ENCODE measurements at places on chromosomes 3 and 15.

GRCh38 chr15:54082836-54083492 is 104.7 kb downstream of the UNC13C start:
- no peak for DNase-seq

DNA sequence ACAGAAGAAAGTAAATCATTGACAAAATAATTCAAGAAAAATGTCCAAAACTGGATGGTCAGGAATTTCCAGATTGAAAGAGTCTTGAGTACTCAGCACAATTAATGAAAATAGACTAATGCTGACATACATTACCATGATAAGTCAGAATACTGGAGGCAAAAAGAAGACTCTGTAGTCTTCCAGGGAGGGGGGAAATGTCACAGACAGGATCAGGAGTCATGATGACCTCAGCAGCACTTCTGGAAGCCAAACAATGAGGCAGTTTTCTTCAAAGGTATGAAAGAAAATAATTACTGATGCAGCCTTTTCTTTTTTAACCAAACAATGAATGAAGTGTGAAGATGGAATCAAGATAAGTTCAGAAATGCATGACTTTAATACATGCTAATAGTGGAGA is 30.1 kb upstream of the SLC22A13 start:
- no peak for DNase-seq

- DNase-seq: no peak
These were observed 439.1 kb downstream of the SHQ1 start for GRCh38 chr3:72408983-72409779.

- DNase-seq: no peak
These were observed 160.5 kb upstream of the NR2E3 start for GRCh38 chr15:71649894-71650293.

DNA sequence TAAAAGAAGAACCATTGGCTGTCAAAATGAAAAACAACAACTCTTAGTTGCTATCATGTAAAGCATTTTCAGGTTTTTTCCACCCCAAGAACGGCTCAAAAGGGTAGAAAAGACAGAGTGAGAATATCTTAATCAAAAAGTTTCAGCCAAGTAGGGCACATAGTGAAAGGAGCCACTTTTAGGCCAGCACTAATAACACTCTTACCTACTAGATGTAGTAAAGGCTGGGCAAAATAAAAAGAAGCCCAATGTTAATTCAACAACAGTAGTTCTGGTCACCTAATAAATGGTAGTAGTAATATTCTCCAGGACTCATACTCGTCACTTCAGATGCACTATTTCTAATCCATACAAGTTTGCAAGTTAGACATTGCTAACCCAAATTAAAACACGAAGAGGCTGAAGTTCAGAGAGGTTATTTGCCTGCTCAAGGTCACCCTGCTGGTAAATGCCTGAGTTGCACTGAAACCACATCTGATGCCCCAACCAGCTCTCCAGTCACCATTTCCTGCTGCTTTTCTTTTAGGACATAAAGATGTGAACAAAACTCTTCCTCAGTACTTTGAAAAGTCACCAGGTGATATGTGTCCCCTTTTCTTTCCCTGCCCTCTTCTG is 7.5 kb downstream of the GOLIM4 start:
- no peak for DNase-seq

GRCh38 chr3:18968120-18968519 is 180.2 kb upstream of the KCNH8 start:
- no peak for DNase-seq

DNA sequence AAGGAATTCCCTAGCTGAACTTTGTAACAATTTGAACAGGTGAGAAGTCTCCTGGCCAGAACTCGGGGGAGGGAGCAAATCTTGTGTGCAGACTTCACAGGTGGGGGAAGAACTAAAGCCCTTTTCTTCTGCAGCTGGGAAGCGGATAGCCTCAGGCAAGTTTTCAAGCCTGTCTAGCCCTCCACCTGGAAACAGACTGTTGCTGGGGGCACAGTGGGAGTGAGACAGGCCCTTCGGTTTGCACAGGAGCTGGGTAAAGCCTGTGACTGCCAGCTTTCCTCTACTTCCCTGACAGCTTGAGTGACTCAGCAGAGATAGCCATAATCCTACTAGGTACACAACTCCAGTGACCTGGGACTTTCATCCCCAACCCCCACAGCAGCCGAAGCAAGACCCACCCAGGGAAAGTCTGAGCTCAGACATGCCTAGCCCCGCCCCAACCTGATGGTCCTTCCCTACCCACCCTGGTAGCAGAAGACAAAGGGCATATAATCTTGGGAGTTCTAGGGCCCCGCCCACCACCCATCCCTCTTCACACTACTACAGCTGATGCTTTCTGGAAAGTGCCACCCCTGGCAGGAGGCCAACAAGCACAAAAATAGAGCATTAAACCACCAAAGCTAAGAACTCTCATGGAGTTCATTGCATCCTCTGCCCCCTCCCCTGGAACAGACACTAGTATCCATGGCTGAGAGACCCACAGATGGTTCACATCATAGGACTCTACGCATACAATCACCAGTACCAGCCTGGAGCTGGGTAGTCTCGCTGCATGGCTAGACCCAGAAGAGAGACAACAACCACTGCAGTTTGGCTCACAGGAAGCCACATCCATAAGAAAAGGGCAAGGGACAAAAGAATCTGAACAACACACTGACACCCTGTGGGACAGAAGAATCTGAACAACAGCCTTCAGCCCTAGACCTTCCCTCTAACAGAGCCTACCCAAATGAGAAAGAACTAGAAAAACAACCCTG is 479.0 kb downstream of the RAP2B start:
- DNase-seq: no peak

DNA sequence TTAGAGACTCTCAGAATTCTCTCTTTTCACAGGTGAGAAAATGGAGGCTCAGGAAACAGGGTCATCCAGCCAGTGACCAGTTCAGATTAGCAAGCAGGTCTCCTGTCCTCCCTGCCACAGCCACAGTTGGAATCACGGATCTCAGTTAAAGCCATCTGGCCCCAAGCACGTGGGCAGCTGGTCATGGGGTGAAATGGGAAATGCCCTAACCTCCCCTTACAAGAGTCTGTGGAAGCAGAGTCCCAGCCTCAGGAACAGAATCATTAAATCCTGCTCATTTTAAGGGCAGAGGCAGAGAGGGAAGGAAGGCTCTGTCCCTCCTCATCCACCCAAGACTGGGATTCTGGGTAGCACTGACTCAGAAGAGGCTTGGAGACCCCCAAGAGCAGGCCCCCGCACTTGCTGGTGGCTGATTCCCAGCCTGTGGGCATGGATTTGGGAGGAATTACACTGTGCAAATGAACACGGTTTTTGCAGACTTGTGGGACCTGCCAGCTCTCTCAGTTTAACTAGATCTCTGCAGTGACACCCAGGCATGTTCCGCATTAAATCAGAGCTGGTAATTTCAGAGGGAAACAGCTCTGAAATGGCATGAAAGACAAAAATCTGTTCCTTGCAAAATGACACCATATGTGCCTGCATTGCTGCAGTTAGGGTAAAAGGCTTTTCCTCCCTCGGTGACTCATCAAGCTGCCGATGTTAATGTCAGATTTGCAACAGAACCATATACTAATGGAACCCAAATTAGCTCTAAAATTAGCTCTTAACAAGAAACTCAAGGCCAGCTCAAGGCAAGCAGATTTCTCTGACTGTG is 89.0 kb downstream of the BDH1 start:
- DNase-seq: peak; percentile 47

- no peak for DNase-seq
These were observed 7.6 kb downstream of the CHSY1 start for GRCh38 chr15:101244036-101244781.

GRCh38 chr3:13498354-13499060 is 18.4 kb downstream of the HDAC11 start:
- no peak for DNase-seq

GRCh38 chr15:66715720-66716655 is 14.0 kb downstream of the SMAD6 start:
- DNase-seq: no peak

GRCh38 chr15:59694779-59695178 is 5.7 kb upstream of the BNIP2 start:
- DNase-seq: no peak

- no peak for DNase-seq
These were observed 34.5 kb upstream of the NR1I2 start for GRCh38 chr3:119747357-119747756.

GRCh38 chr3:40617084-40617483 is 92.3 kb downstream of the ZNF621 start:
- DNase-seq: no peak

DNA sequence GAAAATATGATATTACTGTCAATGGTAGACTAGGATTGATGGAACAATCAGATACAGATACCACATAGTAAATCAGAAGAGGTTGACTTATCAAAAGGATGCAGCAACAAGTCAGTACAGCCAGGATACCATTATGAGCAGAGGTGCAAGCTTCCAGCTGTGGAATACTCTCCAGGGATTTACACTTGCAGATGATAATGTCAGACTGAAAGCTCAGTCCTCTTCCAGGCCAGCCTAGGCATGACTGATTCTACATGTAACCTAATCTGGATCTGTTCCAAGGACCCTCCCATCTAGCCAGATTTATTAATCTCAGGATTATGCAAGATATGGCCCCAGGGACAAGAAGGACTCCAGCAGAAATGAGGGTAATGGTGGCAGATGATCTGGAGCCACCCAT is 8.2 kb downstream of the FILIP1L start:
- DNase-seq: no peak

GRCh38 chr3:193744048-193744821 is 151.2 kb downstream of the OPA1 start:
- DNase-seq: no peak

DNA sequence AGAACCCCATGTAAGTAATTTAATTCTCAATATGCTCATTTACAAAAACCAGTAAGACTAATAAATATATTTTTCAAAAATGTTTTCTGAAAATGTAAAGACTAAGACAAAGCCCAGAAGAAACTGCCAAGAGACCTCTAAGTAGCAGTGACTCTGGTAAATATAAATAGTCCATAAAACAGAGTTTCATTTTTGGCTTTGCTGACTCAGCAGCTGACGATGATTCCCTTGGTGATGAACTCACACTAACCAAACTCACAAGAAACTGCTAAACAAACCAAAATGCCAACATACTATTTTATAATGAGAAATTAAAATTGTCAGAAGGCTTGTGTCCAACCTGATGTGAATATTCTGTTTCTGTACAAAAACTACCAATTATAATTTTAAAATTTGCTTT is 31.5 kb upstream of the IMPG2 start:
- no peak for DNase-seq

DNA sequence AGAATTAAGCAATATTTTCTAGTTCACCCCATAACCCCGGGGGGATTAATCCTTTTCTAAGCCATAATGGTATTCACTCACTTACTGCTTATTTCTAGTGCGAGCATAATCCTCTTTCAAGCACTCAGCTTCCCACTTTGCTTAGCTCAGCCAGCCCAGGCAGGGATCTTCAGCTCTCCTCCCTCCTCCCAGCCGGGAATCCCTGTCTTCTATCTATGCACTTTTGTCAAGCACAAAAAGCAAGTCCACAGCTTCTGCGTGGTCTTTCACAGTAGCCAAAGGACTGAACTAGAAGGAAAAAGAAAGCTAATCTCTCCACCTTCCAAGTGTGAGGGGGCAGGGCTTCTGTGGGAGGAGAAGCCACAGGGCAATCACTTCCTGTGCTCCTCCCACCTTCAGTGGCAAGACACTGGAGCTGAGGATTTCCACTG is 62.8 kb downstream of the PEX5L start:
- no peak for DNase-seq

DNA sequence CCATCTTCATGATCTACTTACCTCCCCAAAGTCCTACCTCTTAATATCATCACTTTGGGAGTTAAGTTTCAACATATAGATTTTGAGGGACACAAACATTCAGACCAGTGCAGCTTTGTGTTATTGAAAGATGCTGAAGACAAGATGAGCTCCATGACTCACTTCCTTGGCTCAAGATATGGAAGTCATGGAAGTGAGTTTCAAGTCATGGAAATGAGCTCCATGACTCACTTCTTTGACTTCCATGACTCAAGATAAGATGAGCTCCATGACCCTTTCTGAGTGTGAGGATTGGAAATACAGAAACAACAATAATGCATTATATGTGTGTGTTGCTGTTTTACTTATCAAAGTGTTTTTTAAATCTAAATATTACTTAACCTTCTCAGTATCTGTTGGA is 170.2 kb upstream of the TPRG1 start:
- DNase-seq: peak; percentile 64

- no peak for DNase-seq
These were observed 294.8 kb downstream of the MCTP2 start for GRCh38 chr15:94526071-94526689.

DNA sequence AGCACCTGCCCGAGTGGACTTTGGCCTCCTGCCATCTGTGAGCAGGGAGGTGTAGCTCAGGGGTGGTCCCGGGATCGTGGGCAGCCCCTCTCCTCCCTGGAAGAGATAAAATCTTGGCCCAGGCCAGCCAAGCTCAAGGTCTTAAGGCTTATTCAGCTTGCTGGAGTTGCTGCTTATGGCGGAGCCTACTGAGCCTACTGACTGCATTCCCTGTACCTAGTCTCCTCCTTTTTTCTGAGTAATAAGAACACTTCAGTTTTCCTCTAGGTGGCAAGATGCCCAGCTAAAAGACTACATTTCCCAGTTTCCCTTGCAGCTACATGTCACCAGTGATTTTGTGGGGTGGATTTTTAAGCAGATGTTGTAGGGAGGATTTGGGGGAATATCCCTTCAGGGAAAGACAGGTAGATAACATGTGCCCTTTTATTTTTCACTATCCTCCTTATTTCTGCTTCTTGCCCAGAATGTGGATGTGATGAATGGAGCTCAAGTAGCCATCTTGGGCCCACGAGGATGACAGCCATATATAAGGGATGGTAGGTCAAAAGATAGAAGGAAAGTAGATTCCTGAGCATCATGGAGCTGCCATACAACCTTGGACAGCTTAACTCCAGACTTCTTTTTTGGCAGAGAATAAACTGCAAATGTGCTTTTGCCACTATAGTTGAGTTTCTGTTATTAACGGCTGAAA is 41.4 kb upstream of the INSYN1 start:
- no peak for DNase-seq

- no peak for DNase-seq
These were observed 151.0 kb downstream of the OXSM start for GRCh38 chr3:25940935-25941334.

GRCh38 chr3:140816372-140817195 is 125.1 kb upstream of the SLC25A36 start:
- no peak for DNase-seq

GRCh38 chr3:126618760-126619159 is 36.2 kb downstream of the TXNRD3 start:
- DNase-seq: no peak

DNA sequence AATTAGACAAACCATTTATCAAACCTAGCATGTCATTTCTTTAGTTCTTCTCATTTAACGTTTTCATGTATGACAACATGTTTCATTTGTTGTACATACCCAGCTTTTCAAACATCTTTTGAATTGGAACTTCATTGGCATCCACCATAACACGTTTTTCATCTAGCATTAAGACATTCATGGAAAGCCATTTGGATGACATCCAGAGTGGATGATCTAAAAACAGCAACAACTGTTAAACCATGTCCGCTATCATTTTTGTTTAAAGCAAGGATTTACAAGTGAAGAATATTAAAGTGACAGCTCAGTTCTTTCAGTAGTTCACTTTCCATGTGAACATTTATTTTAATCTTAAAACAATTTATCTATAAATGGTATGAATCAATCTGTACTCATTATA is 14.5 kb downstream of the GATM start:
- no peak for DNase-seq

- no peak for DNase-seq
These were observed 50.8 kb upstream of the RPL32 start for GRCh38 chr3:12891985-12892839.

Data from GM04503 (cell line).